ENCODE measurements at places on chromosomes 1 and 21. TPM values are rescaled to one million over a fixed set of nuclear protein-coding genes. Genes with fewer than 3 reads are reported as not detected.

DNA sequence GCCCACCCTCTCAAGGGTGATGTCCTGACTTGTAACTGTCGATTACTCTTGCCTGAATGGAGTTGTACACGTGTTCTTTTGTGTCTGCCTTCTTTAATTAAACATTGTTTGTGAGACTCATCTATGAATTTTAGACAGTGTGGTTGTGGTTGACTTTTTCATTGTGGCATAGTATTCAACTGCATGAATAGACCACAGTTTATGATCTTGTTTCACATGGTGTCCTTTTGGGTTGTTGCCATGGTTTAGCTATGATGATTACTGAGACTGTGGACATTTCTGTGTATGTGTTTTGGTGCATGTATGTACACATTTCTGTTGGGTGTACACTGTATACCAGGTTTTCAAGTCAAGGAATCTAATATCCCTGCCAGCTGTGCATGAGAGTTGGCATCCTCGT, 30.1 kb downstream of the PRMT2 start:
- H3K27ac ChIP-seq: no peak overlapping the region
- no peak for DNase-seq
- H3K36me3 ChIP-seq: peaks cover under 1% of the 10 kb centered on the region
- H3K4me1 ChIP-seq: peaks cover 4% of the 10 kb centered on the region
- H3K27me3 ChIP-seq: no peaks in the 10 kb centered on the region

DNA sequence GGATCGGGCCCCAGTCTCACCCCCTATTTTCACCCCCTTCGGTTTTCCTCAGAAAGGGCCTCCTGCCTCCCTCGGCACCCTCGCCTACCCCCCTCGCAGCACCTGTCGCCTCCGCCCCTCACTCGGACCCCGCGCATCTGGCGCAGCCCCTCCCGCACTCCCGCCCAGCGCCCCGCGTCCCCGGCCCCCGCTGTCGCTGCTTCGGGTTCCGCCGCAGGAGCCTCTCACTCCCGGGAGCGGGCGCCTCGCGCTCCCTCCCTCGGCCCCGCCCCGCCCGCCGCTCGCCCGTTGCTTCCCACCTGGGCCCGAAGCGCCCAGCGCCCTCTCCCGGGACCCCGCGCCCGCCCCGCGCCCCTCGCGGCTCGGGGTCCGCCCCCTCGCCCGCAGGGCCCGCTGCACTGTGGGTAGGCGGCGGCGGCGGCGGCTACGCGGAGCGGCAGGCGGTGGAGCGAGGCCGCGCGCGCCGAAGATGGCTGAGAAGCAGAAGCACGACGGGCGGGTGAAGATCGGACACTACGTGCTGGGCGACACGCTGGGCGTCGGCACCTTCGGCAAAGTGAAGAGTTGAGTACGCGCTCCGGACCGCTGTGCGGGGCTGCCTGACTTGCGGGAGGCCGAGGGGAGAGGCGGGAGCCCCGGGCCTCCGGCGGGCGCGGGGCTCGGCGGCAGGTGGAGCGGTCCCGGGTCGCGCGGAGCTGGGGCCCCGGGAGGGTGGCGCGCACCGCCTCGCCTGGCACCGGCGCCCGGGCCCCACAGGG, at the start of gene PRKAA2:
TSS of gene PRKAA2 (plus strand) at position 396 of the 758 bp plus-strand sequence. CDS start at position 470, 74 bp downstream.
- H3K36me3 ChIP-seq: no peaks in the 10 kb centered on the region
- no peaks in the 10 kb centered on the region for H3K4me1 ChIP-seq
- peaks cover 9% of the 10 kb centered on the region for H3K27me3 ChIP-seq
- H3K27ac ChIP-seq: no peak within 1 kb of the TSS
- no peak within 1 kb of the TSS for H3K4me3 ChIP-seq

DNA sequence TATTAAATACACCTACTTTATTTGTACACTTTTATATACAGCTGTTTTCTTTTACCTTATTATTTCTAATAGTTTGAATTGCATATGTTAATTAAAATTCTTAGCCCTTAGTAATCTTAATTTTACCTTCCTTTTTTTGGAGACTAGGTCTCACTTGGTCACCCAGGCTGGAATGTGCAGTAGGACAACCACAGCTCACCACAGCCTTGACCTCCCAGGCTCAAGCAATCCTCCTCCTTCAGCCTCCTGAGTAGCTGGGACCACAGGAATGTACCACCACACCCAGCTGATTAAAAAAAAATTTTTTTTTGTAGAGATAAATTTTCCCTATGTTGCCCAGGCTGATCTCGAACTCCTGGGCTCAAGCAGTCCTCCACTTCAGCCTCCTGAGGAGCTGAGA, 15.0 kb upstream of the SDC3 start:
- DNase-seq: no peak
- H3K27me3 ChIP-seq: no peaks in the 10 kb centered on the region
- H3K4me3 ChIP-seq: no peak overlapping the region
- no peak overlapping the region for H3K27ac ChIP-seq
- no peaks in the 10 kb centered on the region for H3K4me1 ChIP-seq
- no peaks in the 10 kb centered on the region for H3K36me3 ChIP-seq

CHI3L1 gene
- not detected for total RNA-seq

GRCh38 chr1:161220002-161220401, 3.4 kb downstream of the APOA2 start:
- DNase-seq: no peak
- no peaks in the 10 kb centered on the region for H3K27me3 ChIP-seq
- H3K4me1 ChIP-seq: peaks cover 44% of the 10 kb centered on the region
- H3K36me3 ChIP-seq: no peaks in the 10 kb centered on the region
- H3K4me3 ChIP-seq: no peak overlapping the region

EDEM3 gene
- total RNA-seq: 29.5 TPM

DNA sequence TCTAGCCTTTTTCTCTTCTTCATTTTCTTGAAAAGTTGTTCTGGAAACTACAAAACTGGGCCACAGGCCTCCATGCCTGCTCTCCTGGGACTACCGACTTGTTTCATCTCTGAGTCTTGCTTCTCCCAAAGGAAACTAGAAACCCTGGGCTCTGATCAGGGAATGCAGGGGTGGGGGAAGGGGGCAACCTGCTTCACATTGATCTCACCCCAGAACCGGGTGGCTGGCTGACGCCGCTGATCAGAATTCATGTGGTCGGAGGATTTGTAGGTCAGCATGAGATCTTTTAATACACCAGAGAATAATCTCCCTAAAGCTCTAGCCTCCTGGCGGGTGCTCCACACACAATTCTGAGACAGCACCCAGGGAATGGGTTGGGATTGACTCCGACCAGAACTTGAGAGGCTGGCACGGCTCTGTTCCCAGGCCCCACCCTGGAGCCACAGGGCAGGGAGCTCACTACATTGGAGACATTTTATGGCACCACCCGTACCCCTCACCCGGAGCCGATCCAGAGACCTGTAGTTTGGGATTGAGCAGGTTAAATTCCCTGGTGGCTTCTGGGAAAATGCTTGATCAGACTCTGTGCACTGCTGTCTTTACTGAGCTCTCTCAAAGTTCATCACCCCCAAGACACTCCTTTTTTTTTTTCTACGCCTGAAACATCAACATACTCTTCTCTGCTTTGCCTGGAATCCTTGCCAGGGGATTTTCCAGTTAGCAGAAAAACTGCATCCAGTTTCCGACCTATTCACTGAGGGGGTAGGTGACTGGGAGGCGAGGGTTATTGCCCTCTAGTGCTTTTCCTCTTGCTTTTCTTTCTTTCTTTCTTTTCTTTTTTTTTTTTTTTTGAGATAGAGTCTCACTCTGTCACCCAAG, 12.2 kb upstream of the ARHGEF10L start:
- no peaks in the 10 kb centered on the region for H3K4me1 ChIP-seq
- H3K4me3 ChIP-seq: no peak overlapping the region
- H3K27me3 ChIP-seq: peaks cover 4% of the 10 kb centered on the region
- H3K27ac ChIP-seq: no peak overlapping the region
- H3K36me3 ChIP-seq: no peaks in the 10 kb centered on the region

- H3K4me3 ChIP-seq: no peak overlapping the region
- peak; percentile 25 for DNase-seq
- H3K27me3 ChIP-seq: no peaks in the 10 kb centered on the region
These were observed 464.5 kb downstream of the USP25 start for GRCh38 chr21:16194095-16194787.

KCNA2 gene
- 2.0 TPM for total RNA-seq

- H3K27me3 ChIP-seq: no peaks in the 10 kb centered on the region
- no peaks in the 10 kb centered on the region for H3K4me1 ChIP-seq
- H3K36me3 ChIP-seq: no peaks in the 10 kb centered on the region
These were observed 52.1 kb upstream of the LGALS8 start for GRCh38 chr1:236471653-236472052.

- no peaks in the 10 kb centered on the region for H3K36me3 ChIP-seq
- H3K27ac ChIP-seq: no peak overlapping the region
- no peaks in the 10 kb centered on the region for H3K27me3 ChIP-seq
- H3K4me1 ChIP-seq: no peaks in the 10 kb centered on the region
- no peak for DNase-seq
These were observed 104.8 kb downstream of the ATP5PO start for GRCh38 chr21:33810766-33811165.

COL11A1 gene
- not detected for total RNA-seq

GNG4 gene
- not detected for total RNA-seq

THEM5 gene
- total RNA-seq: not detected

GRCh38 chr1:155983191-155984024, 5.1 kb upstream of the ARHGEF2 start:
- DNase-seq: no peak
- peak overlapping the region; percentile 90 for H3K27ac ChIP-seq
- peaks cover 51% of the 10 kb centered on the region for H3K4me1 ChIP-seq

DNA sequence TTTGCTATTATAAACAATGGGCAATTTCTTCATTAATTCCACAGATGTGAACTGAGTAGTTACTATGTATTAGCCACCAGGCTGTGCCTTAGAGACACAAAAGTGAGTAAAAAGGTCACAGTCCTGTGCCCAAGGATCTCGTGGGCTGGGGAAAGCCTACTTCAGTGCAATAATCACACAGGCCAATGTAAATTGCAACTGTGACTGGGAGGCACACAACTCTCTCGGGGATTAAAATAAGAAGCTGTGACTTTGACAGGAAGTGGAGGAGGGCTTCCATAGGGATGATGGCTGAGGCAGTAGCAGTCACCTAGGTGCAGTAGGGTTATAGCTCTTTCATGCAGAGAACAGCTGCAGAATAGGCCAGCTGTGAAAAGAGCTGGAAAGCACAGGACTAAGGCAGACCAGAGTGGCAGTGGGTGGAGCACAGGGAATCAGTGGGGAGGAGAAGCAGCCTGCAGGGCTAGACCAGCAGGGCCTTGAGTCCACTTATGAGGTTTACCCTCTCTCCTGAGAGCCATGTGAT, 121.9 kb downstream of the MAB21L3 start:
- no peaks in the 10 kb centered on the region for H3K27me3 ChIP-seq
- H3K36me3 ChIP-seq: no peaks in the 10 kb centered on the region
- H3K27ac ChIP-seq: no peak overlapping the region
- no peak overlapping the region for H3K4me3 ChIP-seq

DNA sequence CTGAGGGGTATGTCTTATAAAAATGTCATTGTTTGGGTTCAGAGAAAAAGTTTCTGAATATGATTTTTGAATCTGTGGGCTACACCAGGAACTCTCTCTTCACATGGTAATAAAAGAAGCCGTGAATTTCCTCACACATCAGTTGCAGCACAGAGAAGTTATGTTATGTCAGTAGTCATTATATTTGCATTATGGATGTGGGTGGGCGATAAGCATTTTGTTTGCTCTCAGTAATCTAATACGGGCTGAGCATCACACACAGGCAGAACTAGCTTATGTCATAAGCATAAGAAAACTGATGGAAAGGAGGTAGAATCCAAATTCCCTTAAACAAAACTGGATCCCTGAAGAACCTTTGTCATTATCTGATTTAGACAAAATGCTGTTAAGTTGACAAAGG, 70.8 kb downstream of the PRDM2 start:
- no peaks in the 10 kb centered on the region for H3K27me3 ChIP-seq
- H3K4me3 ChIP-seq: no peak overlapping the region
- H3K36me3 ChIP-seq: peaks cover 7% of the 10 kb centered on the region

FCRL1 gene
- 1.6 TPM for total RNA-seq

DNA sequence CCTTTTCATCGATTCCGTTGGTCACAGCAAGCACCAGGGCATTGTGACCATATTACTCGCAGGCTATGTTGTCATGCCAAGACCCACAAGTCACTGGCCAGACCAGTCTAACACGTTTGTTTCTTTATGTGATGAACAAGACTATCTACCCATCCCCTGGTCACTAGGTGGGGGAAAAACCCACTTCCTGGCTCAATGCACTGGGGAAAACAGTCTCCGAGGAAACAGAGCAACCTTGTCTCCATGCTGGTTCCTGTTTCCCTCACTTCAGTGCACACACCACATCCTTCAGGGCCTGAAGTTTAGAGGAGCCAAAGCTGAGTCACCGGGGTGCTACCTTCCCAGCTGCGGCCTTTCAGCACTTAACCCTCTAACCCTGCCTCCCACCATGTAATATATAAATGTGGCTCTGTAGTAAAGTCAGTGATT, 20.9 kb downstream of the ERICH3 start:
- H3K4me3 ChIP-seq: no peak overlapping the region
- H3K27me3 ChIP-seq: no peaks in the 10 kb centered on the region
- no peaks in the 10 kb centered on the region for H3K36me3 ChIP-seq
- no peak overlapping the region for H3K27ac ChIP-seq

DNA sequence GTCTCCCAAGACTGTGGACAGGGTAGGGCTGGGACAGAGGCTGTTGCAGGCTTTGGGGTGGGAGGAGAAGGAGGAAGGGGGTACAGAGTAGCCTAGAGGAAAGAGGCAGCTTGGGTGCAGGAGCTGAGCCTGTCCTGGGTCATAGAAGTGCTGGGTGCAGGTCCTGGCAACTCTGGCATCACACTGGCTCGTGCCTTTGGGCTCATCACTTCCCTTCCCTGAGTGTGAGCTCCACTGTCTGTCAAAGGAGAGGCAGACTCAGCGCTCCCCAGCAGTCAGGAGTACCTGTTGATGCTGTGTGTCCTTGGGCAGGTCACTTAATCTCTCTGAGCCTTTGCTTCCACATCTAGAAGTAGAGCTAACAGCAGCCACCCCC, 157.1 kb downstream of the PTPRU start:
- H3K4me3 ChIP-seq: no peak overlapping the region
- no peaks in the 10 kb centered on the region for H3K27me3 ChIP-seq
- H3K36me3 ChIP-seq: no peaks in the 10 kb centered on the region
- no peak for DNase-seq
- no peak overlapping the region for H3K27ac ChIP-seq

GRCh38 chr1:203124011-203124410, 3.5 kb upstream of the ADORA1 start:
- no peaks in the 10 kb centered on the region for H3K4me1 ChIP-seq
- DNase-seq: no peak

RCC2 gene
- 46.0 TPM for total RNA-seq

UTS2 gene
- total RNA-seq: 0.39 TPM

DNA sequence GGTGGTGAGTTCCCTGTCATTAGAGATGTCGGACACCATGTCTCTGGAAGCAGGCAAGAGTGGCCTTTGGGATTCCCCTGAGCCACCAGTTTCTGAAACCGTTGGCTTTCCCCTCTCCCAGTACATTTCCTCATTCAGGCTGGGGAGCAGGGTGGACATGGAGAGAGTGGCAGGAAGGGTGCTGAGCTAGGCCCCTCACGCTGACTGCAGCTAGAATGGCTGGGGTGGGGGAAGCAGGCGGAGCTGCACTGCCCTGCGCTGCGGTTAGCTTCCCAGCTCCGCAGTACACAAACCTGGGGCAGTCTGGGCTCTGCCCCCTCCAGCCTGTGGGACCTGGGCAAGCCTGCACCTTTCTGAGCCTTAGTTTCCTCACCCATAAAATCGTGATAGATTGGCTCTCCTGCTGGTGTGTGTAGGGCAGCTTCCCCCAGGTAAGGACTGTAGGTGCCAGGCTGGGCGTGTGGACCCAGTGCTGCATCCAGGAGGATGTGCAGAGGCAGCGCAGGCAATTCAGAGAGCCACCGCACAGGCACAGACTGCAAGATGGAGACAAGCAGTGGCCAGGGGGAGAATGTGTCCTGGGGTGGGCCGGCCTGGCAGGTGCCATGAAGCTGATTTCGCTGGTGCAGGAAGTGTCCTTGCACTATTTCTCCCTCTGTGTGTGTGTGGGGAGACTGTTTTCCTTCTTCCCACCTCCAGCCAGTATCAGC, 3.0 kb downstream of the PLA2G2F start:
- H3K36me3 ChIP-seq: no peaks in the 10 kb centered on the region
- no peak overlapping the region for H3K27ac ChIP-seq
- H3K4me1 ChIP-seq: no peaks in the 10 kb centered on the region
- no peak overlapping the region for H3K4me3 ChIP-seq

ANXA9 gene
- not detected for total RNA-seq

NBPF9 gene
- 71.8 TPM for total RNA-seq

Measured in naive thymus-derived CD4-positive, alpha-beta T cell (primary cell).